Activated CD4-positive, alpha-beta T cell treated with anti-CD3 and anti-CD28 coated beads, Interleukin-2, amount 50 U/mL, for 24 hours (primary cell): ENCODE measurements at places on chromosomes 11 and 22.

- DNase-seq, result no peak
Observed at GRCh38 chr11:6724013-6724412, 40.9 kb upstream of the MRPL17 start.

- no peak for DNase-seq
Observed at GRCh38 chr11:92180664-92181251, 43.9 kb upstream of the FAT3 start.

- no peak for DNase-seq
Observed at GRCh38 chr11:72958791-72959190, 144.6 kb downstream of the ATG16L2 start.

DNA sequence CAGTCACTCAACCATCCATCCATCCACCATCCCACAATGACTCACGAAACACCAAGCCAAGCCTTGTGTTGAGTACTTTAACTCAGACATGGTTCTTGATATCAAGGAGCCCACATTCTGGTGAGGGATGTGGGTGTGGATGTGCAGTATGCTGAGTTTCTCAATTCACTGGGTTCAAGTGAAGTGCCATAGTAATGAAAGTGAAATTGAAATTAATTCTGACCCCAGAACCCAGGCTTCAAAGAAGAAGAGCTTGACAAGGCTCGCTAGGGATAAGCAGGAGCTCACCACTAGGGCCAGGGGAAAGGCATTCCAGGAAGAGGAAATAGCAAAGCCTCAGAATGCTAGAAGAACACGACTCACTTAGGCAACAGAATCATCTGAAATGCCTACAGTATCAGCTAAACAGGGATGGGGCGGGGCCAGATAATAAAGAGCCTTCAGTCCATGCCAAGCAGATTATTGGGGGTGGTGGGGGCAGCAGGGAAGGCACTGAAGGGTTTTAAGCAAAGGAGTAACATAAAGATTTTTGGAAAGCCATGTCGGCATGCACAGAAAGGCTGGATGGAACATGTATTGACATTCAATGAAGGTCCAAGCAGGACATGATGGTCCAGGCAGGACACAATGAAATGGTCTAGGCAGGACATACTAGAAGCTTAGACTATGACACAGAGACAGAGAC is 37.2 kb downstream of the RTL6 start:
- DNase-seq, result no peak

DNA sequence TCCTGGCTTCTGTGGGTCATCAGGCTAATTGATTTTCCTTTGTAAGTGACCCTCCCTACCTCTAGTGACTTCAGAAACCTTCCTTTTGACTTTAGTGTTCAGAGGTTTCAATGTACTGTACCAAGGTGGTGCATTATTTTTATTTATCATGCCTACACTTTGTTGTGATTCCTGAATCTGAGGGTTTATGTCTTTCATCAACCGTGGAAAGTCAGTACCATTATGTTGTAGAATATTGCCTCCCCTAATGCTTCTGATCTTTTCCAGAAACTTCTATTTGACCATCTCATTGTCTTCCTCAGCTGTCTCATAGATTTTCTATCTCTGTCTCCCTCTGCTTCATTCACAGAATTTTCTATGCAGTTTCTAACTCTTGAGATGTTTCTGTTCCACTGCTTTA is 105.5 kb downstream of the KCNQ1OT1 start:
- no peak for DNase-seq

DNA sequence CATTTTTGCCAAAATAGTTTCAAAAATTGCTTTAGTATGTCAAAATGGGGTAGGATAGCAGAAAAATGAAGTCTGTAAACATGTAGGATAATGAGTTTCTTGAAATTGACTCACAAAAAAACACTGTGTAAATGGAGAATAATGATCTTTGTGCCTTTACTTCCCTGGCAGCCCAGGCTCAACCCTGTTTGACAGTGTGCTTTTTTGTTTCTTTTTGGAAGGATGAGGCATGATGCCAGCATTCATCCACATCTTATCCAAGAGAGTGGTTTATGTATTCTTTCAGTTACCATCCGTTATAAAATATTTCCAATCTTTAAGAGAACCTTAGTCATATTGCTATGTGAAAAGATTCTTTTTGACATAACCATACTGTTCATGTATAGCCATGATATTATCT is 70.6 kb downstream of the ARHGAP42 start:
- DNase-seq, result no peak

- DNase-seq, result no peak
Observed at GRCh38 chr11:26579683-26580082, 7.6 kb upstream of the MUC15 start.

DNA sequence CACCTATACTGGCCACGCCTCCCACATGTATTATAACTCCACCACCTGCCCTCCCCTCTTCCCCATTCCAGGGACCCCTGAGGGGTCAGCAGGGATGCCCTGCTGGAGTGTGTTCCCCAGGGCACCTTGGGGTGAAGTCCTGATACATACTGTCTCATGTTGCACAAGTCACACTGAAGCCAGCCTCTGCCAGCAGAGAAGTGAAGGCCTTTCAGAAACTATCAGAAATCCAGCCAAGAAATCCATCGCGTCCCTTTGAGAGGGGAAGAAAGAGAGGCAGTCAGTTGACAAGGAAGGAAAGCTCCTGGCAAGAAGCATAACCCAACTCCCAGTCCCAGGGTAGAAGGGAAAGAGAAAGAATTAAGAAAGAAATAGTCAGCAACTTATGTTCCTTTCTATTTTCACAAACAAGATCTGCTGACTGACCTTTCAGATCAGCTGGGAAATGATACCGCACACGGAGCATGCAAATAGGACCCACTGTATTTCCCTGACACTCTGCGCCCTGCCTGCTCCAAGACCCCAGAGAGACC is 45.2 kb downstream of the SC5D start:
- DNase-seq, result no peak

- DNase-seq, result no peak
Observed at GRCh38 chr11:116467823-116468222, 305.0 kb downstream of the BUD13 start.

- DNase-seq, result no peak
Observed at GRCh38 chr11:118640332-118641154, 33.1 kb downstream of the PHLDB1 start.
